ENCODE measurements at places on chromosomes 3 and 15.

DNA sequence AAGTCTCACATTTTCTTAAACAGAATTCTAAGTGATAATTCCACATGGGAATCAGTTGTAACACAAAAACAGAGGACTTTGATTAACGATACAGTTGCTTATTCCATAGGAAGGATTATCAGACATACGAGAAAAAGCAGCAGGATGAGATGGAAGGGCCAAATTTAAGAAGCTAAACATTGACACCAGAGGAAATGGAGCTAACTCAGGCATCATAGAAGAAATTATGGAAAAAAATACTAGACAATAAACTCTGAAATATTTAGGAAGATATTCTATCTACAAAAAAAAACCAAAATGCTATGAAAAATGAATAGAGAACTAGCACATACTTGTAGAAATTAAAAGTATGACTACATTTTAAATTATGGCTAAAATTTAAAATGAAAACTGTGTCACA, 776.1 kb downstream of the ROBO1 start:
- DNase-seq = no peak

DNA sequence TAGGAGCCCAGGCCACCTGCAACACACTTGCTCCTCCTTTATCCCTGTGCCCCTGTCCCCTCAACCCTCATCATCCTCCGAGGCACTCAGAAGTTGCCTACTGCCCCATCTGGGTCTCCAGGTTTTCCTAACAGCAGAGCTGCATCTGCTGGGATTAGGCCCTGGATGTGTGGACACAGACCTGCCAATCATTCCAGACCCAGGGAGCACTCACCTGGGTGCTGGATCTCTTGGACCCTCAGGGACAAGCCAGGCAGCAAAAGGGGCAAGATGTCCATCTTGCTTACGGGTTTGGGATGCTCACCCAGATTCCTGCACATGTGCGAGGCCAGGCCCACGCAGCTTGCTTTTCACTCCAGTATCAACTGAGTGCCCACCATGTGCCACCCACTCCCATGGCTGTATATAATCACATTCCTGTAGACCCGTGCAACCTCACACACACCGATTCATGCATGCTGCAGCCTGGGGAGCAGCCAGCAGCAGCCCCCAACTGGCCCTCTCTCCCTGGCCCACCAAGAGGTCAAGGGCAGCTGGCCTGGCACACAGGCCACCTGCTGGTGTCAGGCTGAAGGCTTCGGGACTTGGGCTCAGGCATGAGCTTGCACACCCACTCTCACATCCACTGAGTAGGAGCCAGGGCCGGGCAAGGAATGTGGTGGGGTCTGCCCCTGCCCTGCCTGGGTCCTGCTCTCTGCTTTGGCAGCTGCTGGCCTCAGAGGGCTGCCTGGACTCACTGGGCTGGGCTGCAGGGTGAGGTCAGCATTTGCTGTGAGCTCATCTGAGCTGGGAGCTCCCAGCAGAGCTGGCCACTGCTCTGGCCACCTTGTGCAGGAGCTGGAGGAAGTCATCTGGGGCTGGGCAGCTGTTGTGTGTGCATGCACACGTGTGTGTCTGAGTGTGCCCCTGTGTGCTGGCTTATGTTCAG, 14.9 kb downstream of the PRKCD start:
- DNase-seq = no peak

- DNase-seq = no peak
Observed at GRCh38 chr3:169390741-169391305, 272.7 kb downstream of the MECOM start.

- no peak for DNase-seq
Observed at GRCh38 chr3:184716622-184717398, 4.9 kb upstream of the MAGEF1 start.

DNA sequence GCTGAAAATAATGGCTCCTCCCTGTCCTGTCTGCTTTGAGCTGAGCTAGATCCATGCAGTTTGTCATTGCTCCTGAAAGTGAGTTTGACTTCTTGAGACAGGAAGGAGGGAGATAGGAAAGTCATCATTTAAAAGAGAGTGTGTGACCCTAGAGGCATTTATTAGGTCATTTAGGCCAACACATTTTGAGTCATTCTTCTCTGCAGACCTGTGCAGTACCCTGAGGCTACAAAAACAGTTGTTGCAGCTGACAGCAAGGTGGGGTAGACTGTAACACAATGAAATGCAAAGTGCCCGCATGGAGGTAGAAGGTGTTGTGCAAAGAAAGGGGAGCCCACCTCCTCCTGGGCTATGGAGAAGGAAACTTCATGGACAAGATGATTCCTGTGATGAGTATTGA, 102.8 kb upstream of the PFN2 start:
- DNase-seq = no peak

- DNase-seq = no peak
Observed at GRCh38 chr3:56764184-56764583, 37.6 kb downstream of the ARHGEF3 start.

DNA sequence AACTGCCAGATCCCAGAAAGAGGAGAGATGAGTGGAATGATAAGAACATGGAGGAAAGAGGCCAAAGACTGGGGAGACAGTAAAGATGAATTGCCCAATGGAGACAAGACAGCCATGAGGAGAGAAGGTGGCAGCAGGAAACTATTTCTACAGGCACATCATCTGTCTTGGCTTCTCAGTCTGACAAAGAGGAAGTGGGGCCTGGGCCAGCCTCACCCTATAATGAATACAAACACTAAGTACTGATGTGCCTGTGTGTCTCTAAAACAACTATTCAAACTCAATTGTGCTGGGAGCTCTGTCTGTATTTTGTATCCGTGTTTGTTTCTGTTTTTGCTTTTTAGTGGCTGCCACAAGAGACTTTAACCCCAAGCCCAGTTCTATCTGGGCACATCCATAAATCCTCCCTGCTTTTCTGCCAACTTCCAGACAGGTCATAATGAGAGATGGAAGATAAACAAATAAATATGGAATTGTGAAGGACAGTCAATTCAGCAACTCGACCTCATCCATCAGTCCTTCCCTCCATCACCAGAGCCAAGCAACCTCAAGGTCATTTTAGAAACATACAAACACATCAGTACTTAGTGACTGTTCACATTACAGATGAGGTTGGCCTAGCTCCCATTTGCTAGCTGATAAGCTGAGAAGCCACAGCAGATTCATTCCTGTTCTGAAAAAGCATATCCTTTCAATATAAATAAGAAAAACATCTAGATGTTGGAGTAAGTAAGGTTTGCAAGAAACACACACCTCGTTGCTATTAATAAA, 116.7 kb downstream of the CADPS start:
- no peak for DNase-seq

GRCh38 chr3:4231041-4231440, 72.1 kb upstream of the SETMAR start:
- DNase-seq = no peak

GRCh38 chr3:136957751-136958288, at the start of gene IL20RB:
Gene IL20RB (plus strand): TSS chr3:136957983. CDS start chr3:136958114, 131 bp downstream.
- DNase-seq = no peak

GRCh38 chr3:20078194-20078714, 38.0 kb downstream of the KAT2B start:
- DNase-seq = no peak

GRCh38 chr15:32669896-32670611, 28.5 kb downstream of the SCG5 start:
- no peak for DNase-seq

DNA sequence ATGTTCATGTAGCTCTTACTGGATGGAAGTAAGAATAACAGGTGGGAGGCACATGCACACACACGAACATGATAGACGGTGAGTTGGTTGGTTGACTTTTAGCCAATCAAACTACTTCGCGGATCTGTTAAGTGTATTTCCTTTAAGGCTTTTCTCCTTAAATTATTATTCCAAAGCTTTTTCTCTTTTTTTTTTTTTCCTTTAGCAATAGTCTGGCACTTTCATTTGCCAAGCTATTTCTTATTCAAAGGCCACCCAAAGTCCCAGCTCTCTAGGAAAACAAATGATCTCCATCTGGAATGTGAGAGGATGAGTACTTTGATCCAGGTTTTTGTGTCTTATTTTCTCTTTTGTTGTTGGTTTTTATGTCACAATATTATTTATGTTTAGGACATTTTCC, 141.1 kb downstream of the TPRG1 start:
- no peak for DNase-seq

DNA sequence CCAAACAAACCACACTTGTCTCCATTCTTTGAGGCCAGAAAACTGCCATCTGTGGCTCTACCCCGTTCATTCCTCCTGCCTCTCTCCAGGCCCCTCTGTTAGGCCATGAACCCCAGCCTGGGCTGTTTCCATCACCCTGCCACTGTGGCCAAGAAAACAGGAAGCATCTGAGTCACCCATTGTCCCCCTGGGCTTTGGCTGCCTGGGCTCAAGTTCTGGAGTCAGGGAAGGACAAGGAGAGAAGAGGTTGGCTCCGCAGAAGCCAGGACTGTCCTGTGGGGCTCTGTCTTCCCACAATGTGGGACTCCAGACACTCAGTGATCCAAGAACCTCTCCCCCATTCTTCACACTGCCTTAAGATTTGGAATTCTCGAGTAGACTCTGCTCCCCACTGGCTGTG, 14.8 kb upstream of the LCTL start:
- no peak for DNase-seq

DNA sequence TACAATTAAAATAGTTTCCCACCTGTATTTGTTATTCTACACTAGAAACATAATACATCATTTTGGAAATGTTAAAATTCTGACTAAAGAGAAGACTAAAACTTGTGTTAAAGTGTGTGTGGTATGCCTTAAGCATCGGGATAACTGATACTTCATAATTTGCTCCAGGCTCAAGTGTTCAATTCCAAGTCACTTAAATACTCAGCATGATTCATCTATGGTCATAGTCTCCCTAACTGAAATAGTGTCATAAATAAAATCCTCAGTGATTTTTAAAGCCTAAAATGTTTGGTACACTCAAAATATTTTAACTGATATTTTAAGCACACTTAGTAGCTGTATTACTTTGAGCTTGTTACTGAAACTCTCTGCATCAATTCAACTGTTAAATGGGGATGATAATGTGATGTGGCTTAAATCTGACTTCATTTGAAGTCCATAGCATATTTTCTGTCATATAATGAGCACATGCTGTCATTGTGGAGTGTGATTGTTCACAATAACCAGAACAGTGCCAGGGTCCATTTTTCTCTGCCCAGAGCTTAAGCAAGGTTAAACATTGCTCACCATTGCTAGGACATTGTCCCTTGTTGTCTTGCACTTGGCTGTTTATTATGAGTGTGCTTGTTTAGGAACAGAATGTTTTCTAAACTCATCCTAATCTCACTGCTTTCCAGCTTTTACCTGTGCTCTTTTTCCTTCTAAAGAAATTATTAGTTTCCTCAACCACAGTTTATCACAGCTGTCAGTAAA, 122.2 kb downstream of the KLHL25 start:
- DNase-seq = no peak

- DNase-seq = no peak
Observed at GRCh38 chr3:169969174-169970095, 2.8 kb downstream of the SEC62 start.

DNA sequence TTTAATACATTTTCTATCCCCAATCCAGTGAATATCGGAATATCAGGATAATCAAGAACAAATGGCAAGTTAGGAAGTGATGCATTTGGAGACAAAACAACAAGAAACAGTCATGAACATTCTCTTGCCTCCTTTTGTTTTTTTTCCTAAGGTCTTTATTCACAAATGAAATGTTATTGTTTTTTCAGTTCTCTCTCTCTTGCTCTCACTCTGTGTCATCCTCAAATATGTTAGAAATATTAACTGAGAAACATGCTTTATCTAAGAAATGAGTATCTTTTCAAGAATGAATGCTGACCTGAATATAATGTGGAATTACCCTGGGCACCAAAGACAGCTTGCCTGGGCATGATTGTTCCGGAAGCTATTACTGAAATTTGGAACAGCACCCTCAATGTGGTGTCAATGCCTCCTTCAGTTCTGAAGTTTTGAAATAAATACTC, 51.3 kb downstream of the RBMS3 start:
- no peak for DNase-seq

DNA sequence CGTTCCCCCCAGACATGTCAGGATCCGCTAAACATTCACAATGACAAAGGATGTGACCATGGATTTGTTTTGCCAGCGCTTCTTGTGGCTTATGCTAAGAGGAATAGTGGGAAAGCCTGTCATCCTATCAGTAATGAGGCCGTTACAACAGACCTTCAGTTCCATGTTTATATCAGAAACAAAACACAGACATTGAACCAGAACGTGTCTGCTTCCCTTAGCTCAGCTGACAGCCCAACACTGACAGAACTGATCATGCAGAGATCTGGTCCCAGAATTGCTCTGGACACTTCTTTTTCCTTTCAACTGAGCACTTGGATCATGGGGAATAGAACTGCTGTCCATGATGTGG, 58.3 kb upstream of the MYZAP start:
- no peak for DNase-seq

- no peak for DNase-seq
Observed at GRCh38 chr15:77057685-77058084, 13.2 kb downstream of the TSPAN3 start.

DNA sequence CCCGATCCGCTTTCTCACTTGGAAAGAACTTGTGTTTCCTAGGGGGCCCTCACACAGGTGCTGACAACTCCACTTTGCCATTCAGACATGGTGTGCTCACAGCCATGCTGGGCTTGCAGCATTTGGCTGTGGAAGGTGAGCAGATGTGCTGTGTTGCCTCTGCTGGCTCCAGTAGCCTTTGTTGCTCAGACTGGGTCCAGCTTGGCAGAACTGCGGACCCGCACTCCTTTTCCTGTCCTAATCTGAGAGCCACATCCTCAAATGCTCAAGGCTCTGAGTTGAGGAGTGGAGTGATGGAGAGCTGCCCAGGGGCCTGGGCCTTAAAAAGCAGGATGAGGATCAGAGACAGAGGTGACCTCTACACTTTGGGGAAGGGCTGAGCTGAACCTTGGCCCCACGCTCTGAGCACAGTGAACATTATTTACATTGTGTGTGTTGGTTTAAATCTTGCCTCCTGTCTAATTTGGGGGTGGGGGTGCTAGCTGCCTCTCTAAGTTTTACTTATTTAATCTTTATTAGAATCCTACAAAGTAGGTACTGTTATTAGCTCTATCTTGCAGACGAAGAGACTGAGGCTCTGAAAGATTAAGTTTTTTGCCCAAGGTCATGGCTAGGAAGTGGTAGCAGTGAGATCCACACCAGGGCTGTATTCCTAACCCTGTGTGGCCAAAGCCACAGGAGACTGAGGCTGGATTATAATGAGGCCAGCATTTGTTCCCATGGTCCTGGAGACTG, 17.2 kb downstream of the ACOX2 start:
- no peak for DNase-seq

DNA sequence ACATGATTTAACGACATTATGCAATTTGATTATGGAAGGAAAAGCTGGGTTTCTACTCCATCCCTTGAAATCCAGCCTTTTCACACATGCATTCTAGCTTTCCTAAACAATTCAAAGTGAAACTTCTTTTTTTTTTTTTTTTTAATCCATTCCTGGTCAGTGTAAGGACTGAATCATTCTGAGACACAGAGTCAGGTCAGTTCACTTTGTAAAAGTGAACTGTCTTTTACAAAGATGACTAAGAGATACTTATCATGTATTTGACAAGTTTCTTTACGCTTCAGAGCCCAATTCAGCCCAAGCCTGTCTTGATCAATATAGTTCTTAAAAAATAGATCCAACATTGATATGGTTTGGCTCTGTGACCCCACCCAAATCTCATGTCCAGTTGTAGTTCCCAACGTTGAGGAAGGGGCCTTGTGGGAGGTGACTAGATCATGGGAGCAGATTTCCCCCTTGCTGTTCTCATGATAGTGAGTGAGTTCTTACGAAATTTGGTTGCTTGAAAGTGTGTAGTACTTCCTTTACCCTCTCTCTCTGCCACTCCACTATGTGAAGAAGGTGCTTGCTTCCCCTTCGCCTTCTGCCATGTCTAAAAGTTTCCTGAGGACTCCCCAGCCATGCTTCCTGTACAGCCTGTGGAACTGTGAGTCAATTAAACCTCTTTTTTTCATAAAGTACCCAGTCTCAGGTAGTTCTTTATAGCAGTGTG, 345.6 kb upstream of the THBS1 start:
- DNase-seq = no peak
